ENCODE measurements at places on chromosomes 5 and 9.

- DNase-seq: no peak
These were observed 188.8 kb downstream of the FBN2 start for GRCh38 chr5:128349044-128349858.

DNA sequence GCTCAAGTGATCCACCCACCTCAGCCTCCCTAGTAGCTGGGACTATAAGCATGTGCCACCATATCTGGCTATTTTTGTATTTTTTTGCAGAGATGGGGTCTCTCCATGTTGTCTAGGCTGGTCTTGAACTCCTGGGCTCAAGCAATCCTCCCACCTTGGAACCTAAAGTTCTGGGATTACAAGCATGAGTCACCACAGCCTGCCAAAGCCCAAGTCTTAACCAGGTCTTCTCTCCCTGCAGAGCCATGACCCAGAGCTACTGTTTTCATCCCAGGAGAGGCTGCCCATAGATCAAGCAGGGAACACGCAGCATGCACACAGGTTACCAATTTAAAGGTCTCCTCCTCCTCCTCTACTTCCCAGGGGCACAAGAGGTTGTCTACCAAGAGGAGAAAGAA is 29.7 kb downstream of the PCDHGC5 start:
- no peak for DNase-seq

DNA sequence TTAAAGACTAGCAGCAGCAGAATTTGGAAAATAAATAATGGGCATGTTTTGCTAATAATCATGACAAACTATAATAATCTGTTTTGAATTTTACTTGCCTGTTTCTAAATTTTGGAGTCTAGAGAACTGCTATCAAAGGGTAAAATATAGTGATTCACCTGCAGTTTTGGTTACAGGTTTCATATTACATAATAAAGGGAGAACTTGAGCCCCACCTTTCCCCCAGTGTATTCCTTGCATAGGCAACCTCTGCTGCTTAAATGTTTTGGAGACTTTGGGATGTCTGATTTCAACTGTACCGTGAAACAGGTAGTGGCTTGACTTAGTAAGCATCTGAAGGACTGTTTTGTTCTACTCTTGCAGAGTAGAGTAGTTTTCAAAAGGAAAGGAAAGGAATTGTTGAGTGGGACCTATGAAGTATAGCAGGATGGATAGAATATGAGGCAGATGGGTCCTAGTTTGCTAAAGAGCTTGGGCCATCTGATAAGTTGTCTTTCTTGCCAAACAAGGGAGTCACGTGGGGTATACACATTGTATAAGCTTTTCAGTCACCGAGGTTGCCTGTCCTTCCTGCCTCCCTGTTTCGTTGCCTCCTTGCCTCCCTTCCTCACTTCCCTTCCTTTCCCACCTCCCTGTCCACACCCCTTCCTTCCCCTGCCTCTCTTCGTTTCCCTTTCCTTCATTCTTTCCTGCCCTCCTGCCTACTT is 19.1 kb downstream of the CREBRF start:
- no peak for DNase-seq

DNA sequence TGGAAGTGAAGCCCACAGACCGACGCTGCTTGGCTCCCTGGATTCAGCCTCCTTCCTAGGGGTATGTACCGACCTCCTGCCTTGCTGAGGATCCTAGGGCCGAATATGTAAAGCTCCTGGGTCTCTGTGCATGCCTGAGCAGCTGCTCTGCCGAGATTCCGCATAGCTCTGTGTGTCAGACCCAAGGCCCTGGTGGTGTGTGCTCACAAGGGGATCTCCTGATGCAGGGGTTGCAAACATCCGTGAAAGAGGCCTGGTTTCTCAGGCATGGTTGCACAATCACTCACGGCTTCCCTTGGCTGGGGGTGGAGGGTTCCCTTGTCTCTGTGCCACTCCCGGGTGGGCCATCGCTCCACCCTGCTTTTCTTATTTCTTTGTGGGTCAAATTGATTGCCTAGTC is 19.9 kb upstream of the SVEP1 start:
- DNase-seq: no peak

- no peak for DNase-seq
These were observed 3.6 kb downstream of the PTGER4 start for GRCh38 chr5:40683305-40683704.

- DNase-seq: no peak
These were observed 135.0 kb downstream of the PDE4D start for GRCh38 chr5:59758566-59758965.

Data from stimulated activated CD4-positive, alpha-beta T cell treated with anti-CD3 and anti-CD28 coated beads, TNF-alpha, amount 100 ng/mL, for 48 hours (primary cell).